ENCODE measurements at places on chromosomes 16 and 17.

DNA sequence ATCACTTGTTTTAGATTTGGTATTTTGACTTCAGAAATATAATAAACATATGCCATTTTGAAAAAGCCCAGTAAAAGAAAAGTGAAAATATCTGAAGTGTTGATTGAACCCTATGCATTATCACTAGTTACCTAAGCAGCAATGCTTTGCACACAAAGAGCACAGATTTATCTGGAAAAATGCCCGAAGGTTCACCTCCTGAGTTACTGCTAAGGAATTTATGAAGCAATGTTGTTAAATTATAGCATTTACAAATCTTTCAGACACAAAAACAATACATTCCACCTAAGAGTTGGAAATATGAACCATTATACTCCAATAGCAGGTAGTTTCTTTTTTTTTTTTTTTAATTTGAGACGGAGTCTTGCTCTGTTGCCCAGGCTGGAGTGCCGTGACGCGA lies 38.9 kb upstream of the GHDC start:
- no peak for DNase-seq

DNA sequence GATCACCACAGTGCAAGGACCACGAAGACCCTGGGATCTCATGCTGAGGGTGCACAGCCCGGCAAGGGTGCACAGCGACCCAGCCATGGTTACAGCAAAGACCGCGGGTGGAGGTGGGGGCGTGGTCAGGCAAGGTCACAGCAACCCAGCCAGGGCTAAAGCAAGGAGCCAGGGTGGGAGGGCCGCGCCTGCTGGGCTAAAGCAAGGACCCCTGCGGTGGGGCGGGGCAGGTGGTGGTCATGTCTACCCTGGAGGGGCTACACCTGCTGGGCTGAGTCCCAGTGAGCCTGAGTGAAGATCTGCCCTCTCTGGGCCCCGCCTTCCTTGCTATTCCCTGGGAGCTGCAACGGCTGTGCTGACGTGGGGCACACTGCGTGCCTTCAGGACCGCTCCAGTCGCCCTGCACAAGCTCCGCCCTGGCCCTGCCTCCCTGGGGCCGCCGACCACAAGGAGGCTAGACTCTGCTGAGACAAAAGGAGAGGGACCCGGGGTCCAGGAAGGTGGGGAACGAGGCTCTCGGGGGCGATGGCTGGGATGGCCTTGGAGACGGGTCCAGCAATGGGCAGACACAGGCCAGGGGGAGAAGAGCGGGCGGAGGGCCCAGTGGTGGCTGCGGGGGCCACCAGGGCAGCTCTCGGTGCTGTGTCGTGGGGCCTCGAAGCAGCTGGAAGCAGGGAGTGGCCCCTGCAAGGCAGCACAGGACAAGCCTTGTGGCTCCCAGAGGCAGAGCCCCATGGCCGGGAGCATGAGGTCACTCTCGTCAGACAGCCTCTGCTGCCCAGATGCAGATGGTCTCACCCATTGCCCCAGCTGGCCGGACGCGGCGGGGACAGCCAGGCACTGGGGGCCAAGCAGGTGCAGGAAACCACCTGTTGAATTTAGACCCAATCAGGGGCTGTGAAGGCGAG lies 52.8 kb downstream of the CBFA2T3 start:
- DNase-seq, result peak; percentile 96

- no peak for DNase-seq
These were observed 8.7 kb downstream of the DNAI2 start for GRCh38 chr17:74282587-74283370.

- no peak for DNase-seq
These were observed 16.0 kb downstream of the SLC5A10 start for GRCh38 chr17:18967916-18968315.

DNA sequence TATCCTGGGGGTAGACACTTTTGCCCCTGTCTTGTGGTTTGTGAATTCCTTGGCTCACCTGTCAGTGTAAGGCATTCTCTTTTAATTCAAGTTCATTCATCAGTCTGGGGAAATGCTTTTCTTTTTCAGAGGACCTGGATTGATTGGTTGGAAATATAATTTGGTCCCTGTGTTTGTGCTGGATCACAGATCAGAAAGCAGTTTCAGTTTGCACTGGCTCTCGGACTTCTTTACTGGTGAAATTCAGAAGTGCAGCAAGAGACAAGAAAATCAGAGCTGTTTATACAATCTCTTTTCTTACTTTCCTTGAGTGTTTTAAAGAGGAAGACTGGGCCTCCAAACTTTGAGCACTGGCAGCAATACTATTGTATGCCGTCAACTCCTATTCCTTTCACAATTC lies 161.8 kb upstream of the KCNJ16 start:
- DNase-seq, result no peak

DNA sequence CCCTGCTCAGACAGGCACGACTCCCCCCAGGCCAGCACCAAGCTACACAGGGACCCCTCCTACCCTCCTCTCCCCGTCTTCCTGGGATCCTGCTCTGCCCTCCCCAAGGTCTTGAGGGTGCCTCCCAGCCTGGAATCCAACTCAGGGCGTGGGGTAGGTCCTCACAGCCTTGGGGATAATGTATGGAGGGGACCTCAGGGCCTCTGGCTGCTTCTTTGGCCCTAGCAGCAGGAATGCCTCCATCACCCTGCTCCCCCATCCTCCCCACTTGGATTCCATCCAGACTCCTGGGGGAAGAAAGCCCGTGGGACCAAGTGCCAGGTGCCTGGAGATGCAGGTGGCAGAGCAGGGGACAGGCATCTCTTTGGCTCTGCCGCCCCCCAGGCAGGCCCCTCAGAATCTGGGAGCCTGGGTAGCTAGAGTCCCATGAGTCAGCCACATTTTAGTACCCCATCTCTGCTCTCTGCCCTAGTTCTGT lies 10.7 kb upstream of the STAC2 start:
- DNase-seq, result no peak

- no peak for DNase-seq
These were observed 28.8 kb downstream of the IGFBP4 start for GRCh38 chr17:40471846-40472732.

GRCh38 chr17:80991645-80992076 lies at the start of gene CHMP6:
Gene CHMP6 (plus strand): TSS chr17:80991841. CDS start chr17:80991919, 78 bp downstream.
- peak; percentile 78 for DNase-seq

DNA sequence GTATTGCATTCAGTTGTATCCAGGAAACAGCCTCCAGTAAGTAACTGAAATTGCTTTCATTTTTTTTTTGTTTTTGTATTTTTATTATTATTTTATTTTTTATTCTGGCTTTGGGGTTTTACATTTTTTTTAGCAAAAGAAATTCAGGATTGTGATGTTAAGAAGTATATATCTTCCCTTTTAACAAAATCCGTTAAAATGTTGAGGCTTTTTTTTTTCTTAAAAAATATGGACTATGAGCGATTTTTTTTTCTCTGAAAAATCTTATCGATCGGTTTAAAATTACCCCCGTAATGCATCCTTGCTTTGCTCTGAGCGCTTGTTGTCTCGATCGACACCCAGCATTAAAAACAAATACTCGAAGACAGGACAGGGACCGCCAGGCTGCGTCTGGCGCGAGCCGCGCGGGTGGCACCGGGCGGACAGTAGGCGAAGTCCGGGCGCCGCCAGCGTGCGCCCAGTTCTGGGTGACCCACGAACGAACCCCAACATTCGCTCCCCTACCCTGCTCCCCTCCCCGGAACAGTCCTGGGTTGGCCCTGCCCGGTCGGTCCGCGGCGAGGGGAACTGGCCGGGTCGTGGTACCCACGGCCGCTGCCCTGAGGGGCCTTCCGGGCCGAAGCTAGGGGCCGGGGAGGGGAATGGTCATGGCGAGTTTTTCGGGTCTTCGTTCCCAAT lies 482 bp downstream of the BAHCC1 start:
- DNase-seq, result no peak

- DNase-seq, result no peak
These were observed 20.0 kb downstream of the USP32 start for GRCh38 chr17:60371818-60372510.

GRCh38 chr16:31395647-31396046 lies 2.5 kb downstream of the ITGAD start:
- peak; percentile 10 for DNase-seq

- peak; percentile 49 for DNase-seq
These were observed 560 bp downstream of the RAI1 start for GRCh38 chr17:17681744-17682292.

DNA sequence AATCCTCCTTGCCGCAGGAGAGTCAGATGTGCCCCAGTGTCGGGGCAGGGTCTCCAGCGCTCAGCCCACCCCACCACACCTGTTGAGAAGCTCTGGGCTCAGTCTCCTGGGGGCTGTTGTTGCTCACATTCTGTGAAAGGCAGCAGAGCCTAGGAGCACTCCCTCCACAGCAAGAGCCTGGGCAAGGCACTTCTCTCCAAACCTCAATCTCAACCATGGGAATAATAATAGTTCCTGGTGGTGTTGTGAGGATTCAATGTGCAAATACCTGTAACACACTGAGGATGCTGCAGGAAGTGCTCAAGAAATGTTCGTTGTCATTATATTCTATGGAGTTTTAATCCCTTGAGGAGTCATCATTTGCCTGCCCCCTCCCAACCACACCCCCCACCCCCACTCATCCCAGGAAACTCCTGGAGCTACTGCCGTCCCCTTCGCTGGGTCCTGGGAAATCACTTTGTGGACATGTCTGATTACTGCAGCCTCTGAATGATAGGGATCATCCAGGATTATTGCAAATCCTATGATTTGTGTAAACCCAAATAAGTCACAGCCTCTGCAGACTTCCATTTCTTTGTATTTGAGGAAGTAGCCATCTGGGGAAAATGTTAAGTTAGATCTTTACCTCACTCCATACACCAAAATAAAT lies 61.5 kb downstream of the CCT6B start:
- DNase-seq, result no peak

- no peak for DNase-seq
These were observed 11.8 kb downstream of the CNGB1 start for GRCh38 chr16:57959121-57959520.

DNA sequence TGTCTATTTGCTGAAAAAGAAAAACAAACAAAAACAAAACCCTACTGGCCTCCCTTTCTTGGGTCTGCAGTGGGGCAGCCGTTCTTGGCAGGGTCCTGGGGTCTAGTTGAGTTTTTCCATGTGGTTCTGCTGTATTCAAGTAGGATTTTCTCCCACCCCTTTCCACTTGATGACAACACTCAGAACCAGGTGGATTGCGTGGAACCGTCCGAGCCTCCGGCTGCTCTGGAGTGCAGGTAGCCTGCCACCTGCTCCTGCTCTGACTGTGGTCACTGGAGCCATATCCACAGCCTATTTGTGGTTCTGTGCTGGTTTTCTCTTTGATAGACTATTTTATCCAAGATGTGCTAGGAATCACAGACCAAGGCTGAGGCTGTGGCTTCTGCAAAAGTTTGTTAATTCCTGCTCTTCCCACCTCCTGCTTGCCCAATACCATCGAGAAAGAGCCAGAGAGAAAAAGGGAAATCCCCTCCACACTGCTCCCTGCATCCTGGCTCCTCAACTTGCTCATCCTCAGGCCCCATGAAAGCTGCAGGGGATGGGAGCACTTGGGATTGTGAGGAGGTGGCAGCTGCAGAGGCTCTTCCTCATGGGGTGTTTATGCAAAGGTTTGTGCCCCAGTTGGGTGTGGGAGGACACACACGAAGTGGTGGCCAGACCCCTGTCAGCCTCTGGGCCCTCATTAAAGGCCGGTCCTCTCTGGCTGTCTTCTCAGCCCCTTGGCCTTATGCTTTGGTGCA lies 377.8 kb upstream of the TNRC6C start:
- no peak for DNase-seq

DNA sequence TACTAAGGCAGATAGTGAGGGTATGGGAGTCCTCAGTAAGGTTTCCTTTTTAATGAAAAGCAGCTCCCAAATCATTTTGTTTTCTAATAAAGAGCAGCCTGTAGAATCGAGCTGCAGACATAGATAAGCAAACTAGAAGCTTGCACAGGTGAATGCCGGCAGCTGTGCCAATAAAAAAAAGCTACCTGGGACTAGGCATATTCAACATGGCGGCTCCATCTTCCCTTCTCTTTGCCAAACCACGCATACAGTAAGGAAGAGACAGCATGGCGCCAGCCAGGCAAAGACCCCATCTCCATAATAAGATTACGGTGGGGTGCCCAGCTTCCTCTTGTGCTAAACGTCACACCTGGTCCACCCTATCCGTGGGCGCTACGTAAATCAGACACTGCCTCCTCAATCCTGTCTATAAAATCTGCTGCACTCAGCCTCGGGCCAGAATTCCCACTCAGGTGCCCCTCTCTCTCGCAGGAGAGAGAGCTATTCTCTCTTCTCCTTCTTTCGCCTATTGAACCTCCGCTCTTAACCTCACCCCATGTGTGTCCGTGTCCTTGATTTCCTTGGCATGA lies 92.7 kb upstream of the FA2H start:
- peak; percentile 23 for DNase-seq

DNA sequence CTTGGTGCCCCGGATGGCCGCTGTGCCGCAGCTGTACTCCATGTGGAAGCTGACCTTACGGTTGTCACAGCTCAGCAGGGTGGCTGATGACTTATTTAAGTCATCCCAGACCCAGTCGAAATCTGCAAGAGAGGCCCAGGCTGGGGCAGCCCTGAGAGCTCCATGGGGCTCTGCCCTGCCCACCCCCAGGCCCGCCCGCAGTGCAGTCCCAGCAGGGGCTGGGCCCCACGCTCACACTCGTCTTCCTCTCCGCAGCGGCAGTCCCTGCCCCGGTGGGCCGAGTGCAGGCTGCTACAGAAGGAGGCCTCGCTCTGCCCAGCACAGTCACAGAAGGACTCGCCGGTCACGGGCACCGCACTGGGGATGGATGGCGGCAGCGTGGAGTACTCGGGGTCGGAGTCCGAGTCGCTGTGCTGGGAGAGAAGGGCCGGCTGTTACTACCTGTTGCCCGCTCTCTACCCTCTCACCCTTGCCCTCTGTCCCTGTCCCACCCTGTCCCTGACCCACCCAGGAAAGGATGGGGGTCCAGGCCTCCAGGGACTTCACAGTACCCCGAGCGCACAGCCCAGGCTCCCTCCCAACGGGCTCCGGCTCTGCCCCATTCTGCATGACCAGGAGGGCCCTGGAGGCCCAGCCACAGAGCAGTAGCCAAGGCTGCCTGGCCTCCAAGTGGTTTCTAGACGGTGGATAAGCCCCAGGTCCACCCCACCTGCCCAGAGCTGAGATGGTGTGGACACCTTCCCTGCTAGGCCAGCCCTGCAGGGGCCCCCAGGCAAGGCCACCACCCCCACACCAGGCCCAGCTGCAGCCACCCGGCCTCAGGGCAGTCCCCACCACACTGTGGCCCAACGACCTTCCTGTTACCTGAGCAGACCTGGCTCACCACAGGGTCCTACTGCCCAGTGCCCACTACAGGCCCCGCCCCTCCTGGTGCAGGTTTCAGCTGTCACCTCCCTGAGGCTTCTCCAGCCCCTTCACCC lies 3.9 kb downstream of the SPSB3 start:
- DNase-seq, result no peak

DNA sequence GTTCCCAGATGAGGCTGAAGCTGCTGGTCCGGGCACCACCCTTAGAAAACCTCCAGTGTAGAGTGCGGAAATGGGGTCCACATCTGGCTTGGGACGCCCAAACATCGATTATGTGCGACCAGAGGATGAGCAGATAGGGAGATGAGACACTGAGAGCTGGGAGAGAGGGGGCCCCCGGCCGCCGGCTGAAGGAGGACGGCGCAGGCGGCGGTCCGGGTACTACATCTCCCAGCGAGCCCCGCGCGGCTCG lies 182 bp upstream of the SPECC1 start:
- no peak for DNase-seq

- peak; percentile 5 for DNase-seq
These were observed 877 bp upstream of the KREMEN2 start for GRCh38 chr16:2963074-2963722.

Measured in body of pancreas (tissue), 4 donors.